Thyroid gland (tissue), 4 donors: ENCODE measurements at places on chromosomes 16 and 17. TPM values are rescaled to one million over a fixed set of nuclear protein-coding genes. Genes with fewer than 3 reads are reported as not detected.

GRCh38 chr16:75479421-75479990 lies 15.0 kb upstream of the TMEM170A start:
- no peak for DNase-seq

DNA sequence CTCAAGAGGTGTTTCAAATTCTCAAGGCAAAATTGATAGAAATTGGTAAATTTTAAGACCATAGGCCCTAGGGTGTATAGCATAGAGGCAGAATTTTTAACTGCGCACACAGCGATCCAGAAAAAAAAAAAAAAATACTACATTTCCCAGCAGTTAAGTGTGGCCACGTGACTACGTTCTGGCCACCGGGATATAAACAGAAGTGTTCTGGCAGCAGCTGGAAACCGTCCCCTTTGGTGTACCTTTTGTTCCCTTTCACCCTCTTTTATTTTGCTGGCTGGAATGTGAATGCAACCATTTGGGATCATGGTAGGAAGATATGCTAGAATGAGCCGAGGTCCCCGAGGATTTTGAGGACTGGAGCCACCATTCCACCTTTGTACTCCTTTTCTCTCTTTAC lies 52.7 kb upstream of the AKAP1 start:
- DNase-seq = peak; percentile 86

DNA sequence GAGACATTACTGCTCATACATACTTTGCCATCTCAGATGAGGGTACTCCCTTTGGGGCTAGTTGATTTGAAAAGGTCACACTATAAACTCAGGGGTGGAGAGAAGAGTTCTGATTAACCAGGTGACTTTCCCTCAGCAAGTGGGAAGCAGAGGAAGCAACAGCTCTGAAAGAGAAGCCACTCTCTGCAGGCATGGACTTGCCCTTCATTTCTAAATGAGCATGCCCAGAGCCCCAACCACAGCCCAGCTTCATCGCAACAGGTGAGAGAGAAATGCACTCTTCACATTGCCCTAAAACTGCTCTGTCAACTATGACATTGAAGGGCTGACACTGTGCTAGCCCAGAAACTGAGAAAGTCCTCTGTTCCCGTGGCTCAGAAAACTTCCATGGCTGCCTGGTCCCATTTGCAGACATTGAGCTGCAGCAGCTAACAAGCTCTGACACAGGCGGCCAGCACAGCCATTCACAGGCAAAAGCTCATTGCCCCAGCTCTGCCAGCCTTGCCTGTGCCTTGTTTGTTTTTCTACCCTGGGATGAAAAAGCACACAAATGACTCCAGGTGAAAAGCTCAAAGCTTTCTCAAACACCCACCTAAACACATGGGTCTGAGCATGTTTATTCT lies 419.8 kb upstream of the DYNLRB2 start:
- DNase-seq = peak; percentile 3

- no peak for DNase-seq
Observed at GRCh38 chr16:2675021-2675420, 7.3 kb upstream of the KCTD5 start.

- no peak for DNase-seq
Observed at GRCh38 chr17:81132770-81133723, 32.3 kb upstream of the PVALEF start.

- DNase-seq = no peak
Observed at GRCh38 chr16:72084445-72084844, 9.0 kb downstream of the TXNL4B start.

DNA sequence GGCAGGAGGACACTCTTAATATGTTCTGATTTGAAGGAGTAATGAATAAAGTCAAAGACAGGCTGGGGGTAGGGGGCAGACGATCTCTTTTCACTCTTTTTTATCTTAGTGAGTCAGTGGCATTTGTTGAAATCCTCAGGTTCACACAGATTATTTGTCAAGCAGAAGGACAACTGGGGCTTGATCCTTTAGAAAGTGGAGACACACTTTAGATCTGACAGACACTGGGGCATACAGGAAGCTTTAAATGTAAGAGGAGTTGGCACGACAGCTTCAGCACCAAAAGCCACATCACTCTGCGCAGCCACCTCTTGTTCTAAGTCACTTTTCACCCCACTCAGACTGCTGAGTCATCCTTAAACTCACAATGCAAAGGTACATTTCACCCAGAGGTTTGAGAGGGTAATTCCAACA lies 121.5 kb downstream of the STXBP4 start:
- DNase-seq = peak; percentile 65

GRCh38 chr16:30637944-30638343 lies 12.8 kb upstream of the PRR14 start:
- no peak for DNase-seq

- no peak for DNase-seq
Observed at GRCh38 chr17:4980644-4981216, 6.7 kb downstream of the CAMTA2 start.

GRCh38 chr17:48439110-48439850 lies 9.3 kb upstream of the SKAP1 start:
- no peak for DNase-seq

- DNase-seq = no peak
Observed at GRCh38 chr17:82110298-82110697, 12.3 kb upstream of the FASN start.

DNA sequence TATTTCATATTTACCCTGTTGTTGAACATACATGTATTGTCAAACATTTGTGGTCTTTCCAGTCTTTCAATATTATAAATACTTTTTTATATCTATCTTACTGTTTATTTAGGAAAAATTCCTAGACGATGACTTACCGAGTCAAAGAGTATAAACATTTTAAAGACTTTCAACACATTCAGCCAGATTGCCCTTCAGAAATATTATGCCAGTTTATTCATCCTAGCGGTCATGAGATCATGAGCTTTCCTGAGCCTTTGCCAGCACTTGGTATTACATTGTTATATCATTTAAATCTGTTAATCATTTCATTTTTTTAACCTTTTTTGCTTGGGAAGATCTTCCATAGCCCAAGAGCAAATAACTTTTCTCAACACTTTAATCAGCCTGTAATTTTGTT lies 197.4 kb downstream of the SPECC1 start:
- no peak for DNase-seq

- DNase-seq = no peak
Observed at GRCh38 chr16:25941800-25942499, 250.2 kb downstream of the HS3ST4 start.

DNA sequence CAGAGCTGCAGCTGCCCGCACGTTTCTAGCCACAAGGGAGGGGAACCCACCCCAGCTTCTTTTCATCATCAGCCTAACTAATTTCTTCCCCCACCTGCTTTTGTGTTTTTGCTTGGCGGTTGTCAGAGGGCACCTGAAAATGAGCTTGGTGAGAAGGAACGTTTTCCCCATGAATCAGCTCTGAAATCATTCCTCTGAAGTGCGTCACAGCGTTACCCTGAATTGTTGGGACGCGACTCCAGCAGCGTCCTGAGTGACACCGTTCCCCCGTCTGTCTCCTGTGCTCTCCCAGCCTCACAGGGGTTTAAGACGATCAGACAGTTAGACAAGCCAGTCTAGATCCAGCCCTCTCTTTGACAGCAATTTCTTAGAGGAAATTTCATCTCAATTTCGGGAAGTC lies 722.9 kb upstream of the EEF2KMT start:
- no peak for DNase-seq

- DNase-seq = no peak
Observed at GRCh38 chr17:45893725-45894021, 681 bp upstream of the MAPT start.

- peak; percentile 99 for DNase-seq
Observed at GRCh38 chr16:16021988-16022682, 72.7 kb downstream of the ABCC1 start.

- DNase-seq = no peak
Observed at GRCh38 chr16:16867973-16868372, 489.0 kb downstream of the NPIPA7 start.

GRCh38 chr16:79543219-79543618 lies 57.3 kb downstream of the MAF start:
- DNase-seq = peak; percentile 61

DNA sequence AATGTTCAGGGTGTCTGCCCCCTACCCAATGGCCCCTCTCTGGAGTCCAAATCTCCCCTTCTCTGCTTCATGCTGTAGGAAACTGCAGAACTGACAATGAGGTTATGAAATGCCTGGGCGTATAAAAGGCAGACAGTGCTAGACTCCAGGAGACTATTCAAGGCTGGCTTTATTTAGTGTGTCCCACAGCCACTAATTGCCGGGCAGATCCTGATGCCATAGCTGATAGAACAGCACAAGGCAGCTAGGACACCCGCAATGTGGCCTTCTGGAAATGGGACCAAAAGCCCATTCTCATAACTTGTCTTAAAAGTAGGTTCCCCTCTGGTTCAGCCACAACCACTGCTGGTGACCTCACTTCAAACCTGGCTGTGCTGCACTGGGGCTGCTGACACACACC lies 28.5 kb upstream of the CD300E start:
- no peak for DNase-seq

- no peak for DNase-seq
Observed at GRCh38 chr17:76200354-76200753, 39.9 kb downstream of the RNF157 start.

DNA sequence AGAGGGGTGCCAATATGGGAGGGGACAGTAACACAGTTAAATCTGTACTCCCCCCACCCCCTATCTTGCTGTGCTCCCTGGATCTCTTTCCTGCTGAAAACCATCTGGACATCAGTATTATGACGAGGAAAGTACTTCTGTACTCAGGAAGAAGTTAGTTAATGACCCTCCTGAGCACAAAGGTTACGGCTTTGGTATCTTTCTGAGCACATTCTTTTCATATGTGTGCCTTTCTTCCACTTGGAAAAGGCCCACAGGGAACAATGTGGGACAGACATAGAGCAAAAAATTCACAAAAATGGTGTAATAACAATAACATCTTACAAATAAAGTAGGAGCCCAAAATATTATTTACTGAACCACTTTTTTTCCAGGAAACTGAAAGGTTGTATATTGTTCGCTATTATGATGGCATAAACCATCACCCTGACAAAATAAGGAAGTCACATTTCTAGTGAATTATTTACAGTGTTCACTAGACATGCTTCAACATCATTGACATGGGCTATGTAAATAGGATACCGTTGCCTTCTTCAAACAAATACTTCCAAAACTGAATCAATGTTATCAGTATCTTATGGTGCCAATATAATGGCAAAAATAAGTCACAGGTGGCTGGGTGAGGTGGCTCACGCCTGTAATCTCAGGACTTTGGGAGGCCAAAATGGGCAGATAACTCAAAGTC lies 5.5 kb downstream of the WIPI1 start:
- DNase-seq = no peak

GRCh38 chr17:63278728-63279442 lies 167.2 kb downstream of the CYB561 start:
- DNase-seq = no peak

DNA sequence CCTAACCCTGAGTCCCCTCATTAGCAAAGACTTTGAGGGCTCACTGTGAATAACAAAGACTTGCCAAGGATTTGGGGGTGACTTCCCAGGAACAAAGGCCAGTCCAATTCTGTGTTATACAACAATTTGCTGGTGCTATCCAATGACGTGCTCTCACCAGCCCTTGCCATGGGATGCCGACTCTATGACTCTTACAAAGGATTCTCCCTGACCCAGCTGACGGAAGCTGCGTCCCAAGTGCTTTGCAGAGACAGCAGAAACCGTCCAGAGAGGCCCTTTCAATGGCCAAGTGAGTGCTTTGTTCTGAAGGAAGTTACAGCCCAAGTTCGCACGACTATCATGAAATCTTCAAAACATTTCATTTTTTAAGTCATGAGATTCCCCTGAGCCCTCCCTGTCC lies 345.3 kb upstream of the TNRC6C start:
- DNase-seq = peak; percentile 23

DNA sequence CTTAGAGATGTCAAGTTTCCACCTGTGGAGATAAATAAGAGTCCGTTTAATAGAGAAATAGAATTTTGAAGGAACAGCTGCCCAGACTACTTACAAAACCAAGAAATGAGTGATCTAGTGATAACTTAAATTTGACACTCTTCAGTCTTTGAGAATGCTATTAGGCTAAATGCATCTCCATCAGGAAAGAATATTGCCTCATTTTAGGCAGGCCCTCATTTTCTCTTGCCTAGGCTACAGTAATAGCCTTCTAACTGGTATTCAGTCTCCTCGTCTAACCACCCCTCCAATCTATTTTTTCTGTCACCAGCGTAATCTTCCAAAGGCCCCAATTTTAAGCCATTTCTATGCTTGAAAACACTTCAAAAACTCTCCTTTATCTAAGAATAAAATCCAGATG lies 537.8 kb upstream of the CA10 start:
- DNase-seq = no peak

- no peak for DNase-seq
Observed at GRCh38 chr17:52546990-52547389, 388.5 kb upstream of the CA10 start.

GRCh38 chr17:10737168-10737622 lies 7.4 kb upstream of the TMEM220 start:
- peak; percentile 55 for DNase-seq

DNA sequence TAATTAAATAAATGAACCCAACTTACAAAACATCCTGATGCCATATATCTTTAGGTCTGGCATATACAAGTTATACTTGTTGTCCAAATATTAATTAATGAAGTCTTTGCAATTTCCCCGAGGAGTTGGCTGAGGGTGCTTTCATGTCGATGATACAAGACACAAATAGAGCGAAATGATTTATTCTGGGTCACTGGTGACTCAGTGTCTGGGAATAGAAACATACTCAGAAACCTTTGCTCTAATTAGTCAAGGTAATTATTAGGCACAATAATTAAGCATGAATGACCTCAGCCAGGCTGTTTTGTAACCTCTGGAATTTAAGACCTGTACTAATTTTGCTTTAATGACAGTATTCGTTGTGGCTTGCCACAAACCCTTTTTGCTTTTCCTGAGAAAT lies 37.0 kb upstream of the HAPSTR1 start:
- no peak for DNase-seq

Gene FOXF1
- total RNA-seq = 2.8 TPM

Gene ZBTB4
- 85.2 TPM for total RNA-seq

Gene CDRT4
- total RNA-seq = 13.4 TPM

Gene ANKRD40CL
- not detected for total RNA-seq

Gene ZP2
- not detected for total RNA-seq

Gene NMRAL1
- total RNA-seq = 40.0 TPM

Gene NKD1
- total RNA-seq = 13.8 TPM

Gene TLCD3A
- total RNA-seq = 13.7 TPM

Gene GPRC5B
- 26.2 TPM for total RNA-seq

Gene ARHGAP44
- total RNA-seq = 22.0 TPM

Gene PRSS36
- total RNA-seq = 6.6 TPM

Gene SLC6A2
- not detected for total RNA-seq
